ENCODE measurements at places on chromosomes 5 and 9. TPM values are rescaled to one million over a fixed set of nuclear protein-coding genes. Genes with fewer than 3 reads are reported as not detected.

DNA sequence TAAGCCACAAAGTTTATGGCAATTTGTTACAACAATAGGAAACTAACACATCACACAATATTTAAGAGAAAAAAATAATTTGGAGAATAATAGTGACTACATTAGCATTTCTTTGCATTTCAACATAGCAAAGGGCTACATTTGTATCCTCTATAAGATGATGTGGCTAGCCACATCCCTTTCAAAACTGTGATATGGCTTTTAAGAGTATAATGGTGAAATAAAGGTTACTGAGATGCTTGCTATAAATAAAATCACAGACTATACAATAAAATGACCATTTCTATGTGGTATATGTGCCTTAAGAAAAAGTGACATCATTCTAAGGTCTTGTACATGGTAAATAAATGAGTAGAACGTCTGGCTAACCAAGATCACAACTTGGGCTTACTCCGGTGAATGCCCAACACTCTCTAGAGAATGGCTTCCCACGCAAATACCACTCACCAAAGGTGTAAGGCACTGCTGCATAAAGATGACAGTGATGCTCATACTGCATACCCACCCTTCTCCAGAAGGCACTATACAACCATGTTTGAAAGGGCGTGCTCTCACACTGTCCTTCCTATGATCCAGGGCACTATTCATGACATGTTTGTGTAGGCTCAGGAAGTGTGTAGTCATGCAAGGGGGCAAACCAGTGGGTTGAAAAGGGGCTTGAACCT is 286.5 kb downstream of the MLLT3 start:
- DNase-seq = no peak

DNA sequence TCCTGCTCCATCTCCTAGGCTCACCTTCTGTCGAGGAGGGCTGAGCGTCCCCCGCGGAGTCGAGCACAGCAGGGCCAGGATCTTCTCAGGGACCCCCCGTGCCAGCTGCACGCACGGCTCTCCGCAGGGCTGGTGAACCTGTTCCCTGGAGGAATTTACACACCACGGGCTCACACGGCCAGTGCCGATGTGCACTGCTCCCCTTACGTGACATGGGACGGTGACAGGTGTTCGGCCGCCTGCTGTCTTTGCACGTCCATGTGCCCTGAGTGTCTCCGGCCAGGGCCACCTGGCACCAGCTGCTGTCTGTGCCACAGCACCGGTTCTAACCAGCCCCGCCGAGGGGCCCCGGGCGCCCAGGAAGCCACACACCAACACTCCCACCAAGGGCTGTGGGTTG is 8.7 kb upstream of the AGPAT2 start:
- no peak for DNase-seq

GRCh38 chr5:156529892-156530291 is 202.9 kb downstream of the SGCD start:
- DNase-seq = no peak

GRCh38 chr5:82104872-82105271 is 133.0 kb downstream of the ATG10 start:
- no peak for DNase-seq

Gene SPINK6
- not detected for total RNA-seq
